Fibroblast of the aortic adventitia (primary cell): ENCODE measurements at places on chromosomes 1 and 21. TPM values are rescaled to one million over a fixed set of nuclear protein-coding genes. Genes with fewer than 3 reads are reported as not detected.

TAF5L gene
- 9.9 and 14.3 TPM in 2 replicates for total RNA-seq

LYST gene
- 28.1 and 30.4 TPM in 2 replicates for total RNA-seq

ALX3 gene
- total RNA-seq, result 0.09 TPM in 1 of 2 replicates, not detected in the other

BMP8B gene
- not detected in 2 replicates for total RNA-seq

NES gene
- 44.5 and 83.0 TPM in 2 replicates for total RNA-seq

THEM4 gene
- total RNA-seq, result 6.3 and 18.3 TPM in 2 replicates

NPL gene
- 2.3 and 3.8 TPM in 2 replicates for total RNA-seq

SMCP gene
- not detected in 2 replicates for total RNA-seq

SLC19A1 gene
- 2.2 and 7.4 TPM in 2 replicates for total RNA-seq

GJA9 gene
- total RNA-seq, result 0.09 TPM in 1 of 2 replicates, not detected in the other

RNF186 gene
- not detected in 2 replicates for total RNA-seq

KTI12 gene
- 8.5 and 12.7 TPM in 2 replicates for total RNA-seq

AMIGO1 gene
- 0.54 and 2.5 TPM in 2 replicates for total RNA-seq

METTL18 gene
- total RNA-seq, result 7.8 and 12.7 TPM in 2 replicates

LCE3E gene
- not detected in 2 replicates for total RNA-seq
